ENCODE measurements at places on chromosomes 3 and 15.
A peak's percentile ranks its signal among the peaks of the same experiment; 100 is the strongest.

DNA sequence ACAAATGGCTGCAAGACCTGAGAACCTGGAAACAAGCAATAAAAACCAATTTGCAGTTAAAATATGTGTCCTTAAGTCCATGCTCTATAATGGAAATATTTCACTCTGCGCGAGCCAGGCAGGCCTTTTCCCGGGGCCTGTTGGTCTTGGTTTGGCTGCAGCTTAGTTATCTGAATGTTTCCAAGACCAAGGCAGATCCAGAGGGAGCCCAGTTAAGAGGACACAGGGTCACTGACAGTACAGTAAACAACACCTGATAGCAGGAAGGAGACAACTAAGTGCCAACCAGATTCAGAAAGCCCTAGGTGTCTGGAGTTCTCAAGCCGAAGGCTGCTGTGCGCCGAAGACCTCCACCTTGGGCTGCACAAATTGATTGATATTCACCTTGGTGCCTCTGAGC is 32.8 kb downstream of the THSD4 start:
- DNase-seq = no peak

- DNase-seq = no peak
These were observed 253.8 kb upstream of the COL8A1 start for GRCh38 chr3:99384596-99384995.

DNA sequence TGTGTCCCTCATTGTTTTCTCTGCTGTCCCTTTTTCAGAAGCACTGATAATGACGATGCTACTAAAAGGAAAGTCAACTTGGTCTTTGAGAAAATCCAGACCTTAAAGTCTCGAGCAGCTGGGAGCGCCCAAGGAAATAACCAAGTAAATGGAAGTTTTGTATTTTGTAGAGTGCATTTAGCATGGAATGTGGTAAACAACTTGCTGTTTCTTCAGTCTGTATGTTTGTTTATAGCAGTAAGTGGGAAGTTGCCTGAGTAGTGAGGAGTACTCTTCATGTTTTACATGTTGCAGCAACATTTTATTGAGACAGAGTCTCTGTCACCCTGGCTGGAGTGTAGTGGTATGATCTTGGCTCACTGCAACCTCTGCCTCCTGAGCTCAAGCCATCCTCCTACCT is 66.0 kb downstream of the CGNL1 start:
- DNase-seq = no peak

DNA sequence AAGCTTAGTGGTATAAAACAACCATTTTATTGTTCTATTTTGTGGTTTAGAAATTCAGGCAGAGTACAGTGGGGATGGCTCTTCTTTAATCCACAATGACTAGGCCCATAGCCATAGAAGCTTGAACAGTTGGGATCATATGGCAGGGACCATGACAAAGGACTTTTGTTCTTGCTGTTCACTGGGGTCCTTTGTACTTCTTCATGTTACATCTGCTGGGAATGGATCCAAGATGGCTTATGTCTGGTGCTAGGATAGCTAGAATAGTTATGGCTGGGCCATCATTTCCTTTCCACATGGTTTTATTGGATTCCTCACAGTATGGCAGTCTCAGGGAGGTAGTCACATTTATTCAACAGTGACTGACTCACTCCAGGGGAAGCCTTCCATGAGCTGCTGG is 427.9 kb upstream of the AGTR1 start:
- no peak for DNase-seq

- no peak for DNase-seq
These were observed 22.4 kb downstream of the PRKCI start for GRCh38 chr3:170244576-170244975.

GRCh38 chr3:11641683-11642430 is 1.9 kb downstream of the VGLL4 start:
- DNase-seq = no peak

- no peak for DNase-seq
These were observed 2.2 kb downstream of the VPS8 start for GRCh38 chr3:184814214-184814613.

- no peak for DNase-seq
These were observed 139.2 kb downstream of the PDCD6IP start for GRCh38 chr3:33937628-33938027.

- DNase-seq = no peak
These were observed 20.4 kb downstream of the ZNF662 start for GRCh38 chr3:42926310-42926709.

GRCh38 chr3:42101048-42101447 is 9.9 kb downstream of the TRAK1 start:
- peak; percentile 60 for DNase-seq

DNA sequence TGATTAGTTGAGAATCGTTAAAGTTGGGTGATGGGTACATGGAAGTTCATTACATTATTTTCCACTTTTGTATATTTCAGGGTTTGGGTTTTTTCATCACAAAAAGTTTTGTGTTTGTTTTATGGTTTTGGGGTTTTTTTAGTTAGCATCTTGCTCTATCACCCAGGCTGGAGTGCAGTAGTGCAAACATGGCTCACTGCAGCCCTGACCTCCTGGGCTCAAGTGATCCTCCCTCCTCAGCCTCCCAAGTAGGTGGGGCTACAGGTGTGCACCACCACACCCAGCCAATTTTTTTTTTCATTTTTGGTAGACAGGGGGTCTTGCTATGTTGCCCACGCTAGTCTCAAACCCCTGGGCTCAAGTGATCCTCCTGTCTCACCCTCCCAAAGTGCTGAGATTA is 100.1 kb upstream of the CHD2 start:
- no peak for DNase-seq

- no peak for DNase-seq
These were observed 77.5 kb downstream of the TBL1XR1 start for GRCh38 chr3:177119829-177120228.

- DNase-seq = no peak
These were observed 46.3 kb downstream of the LSM3 start for GRCh38 chr3:14224895-14225294.

DNA sequence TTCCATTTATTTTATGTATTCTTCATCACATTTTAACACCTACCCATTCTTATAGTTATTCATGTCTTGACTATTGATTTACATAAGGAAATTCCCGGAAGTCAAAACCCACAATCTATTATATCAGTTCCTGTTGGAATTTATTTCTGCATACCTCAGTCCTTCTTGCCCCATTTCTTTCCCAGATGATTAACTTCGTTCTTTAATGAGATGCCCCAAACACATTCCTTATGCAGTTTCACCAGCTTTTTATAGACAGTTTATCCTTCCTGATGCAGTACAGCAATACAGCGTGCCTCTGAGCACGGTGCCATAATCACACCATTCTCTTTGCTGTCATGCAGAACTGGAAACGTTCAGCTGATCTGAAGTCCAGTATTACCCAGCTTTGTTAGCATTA is 175.8 kb upstream of the NANOGP8 start:
- no peak for DNase-seq

DNA sequence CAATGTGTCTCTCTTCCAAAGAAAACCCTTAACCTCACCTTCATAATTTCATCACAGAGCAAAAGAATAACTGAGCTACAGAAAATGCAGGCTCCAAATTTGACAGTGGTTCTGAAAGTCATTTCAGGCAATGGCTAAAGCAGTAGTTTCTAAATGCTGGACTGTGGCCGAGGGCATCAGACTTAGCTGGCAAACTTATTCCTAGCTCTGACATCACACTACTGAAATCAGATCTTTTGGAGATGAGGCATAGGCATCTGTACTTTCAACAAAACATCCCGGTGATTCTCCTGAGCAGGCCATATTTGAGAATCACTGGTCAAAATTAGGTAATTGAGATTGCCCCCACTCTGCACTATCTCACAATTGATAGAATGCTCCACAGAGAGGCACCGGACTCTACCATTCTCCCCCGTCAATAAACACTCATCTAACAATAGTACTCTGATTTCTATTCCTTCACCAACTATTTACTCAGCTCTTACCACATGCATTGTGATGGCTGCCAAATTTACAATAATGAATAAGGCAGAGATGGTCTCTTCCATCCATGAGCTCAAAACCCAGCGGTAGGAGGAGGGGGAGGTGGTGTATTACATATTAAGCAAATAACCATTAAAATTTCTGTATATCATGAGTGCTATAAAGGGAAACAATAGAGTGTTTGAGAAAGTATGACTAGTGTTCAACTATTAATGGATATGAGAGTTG is 57.3 kb upstream of the SPRED1 start:
- no peak for DNase-seq

- no peak for DNase-seq
These were observed 874.6 kb downstream of the ROBO1 start for GRCh38 chr3:78893161-78893560.

DNA sequence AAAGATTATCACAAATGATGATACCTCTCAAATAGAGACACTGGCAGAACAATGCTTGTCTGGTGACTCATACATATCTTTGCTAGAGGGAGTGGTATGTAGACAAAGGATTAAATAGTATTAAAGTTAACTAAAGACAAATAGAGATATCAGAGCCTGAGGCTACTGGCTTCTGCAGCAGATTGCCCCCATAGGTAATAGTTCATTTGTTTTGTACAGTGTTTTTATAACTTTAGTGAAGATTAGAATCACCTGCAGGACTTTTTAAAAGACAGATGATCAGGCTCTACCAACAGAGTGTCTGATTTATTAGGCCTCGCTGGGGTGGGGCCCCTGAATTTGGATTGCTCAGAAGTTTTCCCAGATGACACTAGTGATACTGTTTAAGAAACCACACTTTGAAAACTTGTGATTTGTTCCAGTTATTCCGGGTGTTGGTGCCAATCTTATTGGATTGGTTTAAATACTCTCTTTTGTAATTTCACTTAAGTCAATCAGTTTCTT is 96.4 kb downstream of the NAALADL2 start:
- no peak for DNase-seq

DNA sequence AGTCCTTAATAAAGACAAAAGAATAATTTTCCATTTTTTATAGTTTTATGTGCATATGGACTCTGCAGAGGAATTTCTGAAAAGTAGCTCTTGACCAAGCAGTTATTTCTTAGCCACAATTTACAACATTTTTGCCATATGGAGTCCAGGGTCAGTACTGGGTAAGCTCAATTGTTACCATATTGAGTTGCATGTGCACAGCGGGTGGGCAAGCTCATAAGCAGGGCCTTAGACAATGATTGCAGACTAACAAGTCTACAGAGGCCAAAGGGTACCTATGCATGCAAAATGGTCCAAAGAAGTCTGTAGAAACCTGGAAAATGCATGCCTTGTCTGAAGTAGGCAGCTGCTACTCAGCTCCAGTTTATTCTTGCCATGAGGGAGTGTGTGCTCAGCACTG is 19.0 kb upstream of the ARHGEF26 start:
- DNase-seq = no peak

DNA sequence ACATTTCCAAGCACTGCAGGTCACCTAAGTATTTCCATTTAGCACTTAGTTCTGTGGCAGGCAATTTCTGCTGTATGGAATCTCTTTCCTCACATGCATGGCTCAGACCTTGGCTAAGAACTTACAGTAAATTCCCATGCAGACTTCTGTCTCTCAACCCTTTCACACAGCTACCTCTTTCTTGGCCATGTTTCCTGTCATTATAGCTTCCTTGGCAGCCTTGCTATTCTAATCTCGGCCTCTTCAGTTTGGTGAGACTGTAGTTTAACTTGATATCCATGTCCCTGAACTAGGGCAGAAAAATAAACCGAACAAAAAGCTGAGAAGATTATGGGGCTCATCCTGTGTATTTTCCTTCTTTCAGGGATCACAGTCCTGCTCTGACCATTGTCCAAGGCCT is 96.0 kb downstream of the SPATA16 start:
- no peak for DNase-seq

DNA sequence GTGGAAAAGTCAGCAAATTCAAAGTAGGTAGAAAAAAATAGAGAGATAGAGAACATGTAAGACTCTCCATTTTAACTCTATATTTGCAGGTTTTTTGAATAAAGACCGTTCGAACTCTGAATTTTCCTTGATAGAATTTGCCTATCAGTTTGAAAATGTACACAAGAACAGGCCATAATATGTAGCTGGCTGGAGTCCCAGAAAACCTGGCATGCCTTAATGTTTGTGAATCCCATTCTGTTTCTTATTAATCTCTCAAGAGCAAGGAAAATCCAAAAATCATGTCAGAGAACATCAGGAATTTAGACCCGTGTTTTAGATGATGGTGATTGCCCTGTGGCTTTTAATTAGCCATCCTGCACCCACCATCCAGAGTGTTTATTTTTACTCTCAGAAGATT is 7.2 kb upstream of the CFAP161 start:
- DNase-seq = no peak

GRCh38 chr15:82030176-82030575 is 15.6 kb downstream of the MEX3B start:
- no peak for DNase-seq

DNA sequence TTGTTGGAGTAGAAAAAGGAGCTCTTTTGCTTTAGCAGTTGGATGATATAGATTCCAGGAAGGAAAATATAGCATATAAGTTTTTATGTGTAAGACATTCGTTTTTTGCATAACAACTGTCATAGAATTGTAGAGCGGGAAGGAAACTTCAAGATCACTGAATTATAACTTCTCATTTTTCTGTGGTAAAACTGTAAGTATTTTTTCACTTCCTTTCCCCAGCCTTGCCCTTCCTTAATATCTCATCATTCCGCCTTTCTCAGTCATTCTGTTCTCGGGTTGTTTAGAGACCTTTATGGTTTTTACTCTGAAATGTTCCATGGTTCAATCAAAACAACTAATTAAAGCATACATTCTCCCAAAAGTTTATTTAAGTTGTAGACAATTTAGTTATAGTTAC is 1.1 kb downstream of the EAF2 start:
- DNase-seq = no peak

GRCh38 chr15:82952158-82953081 is at the start of gene HOMER2:
Gene HOMER2, minus strand, starts transcription at chr15:82952720. Its CDS starts 185 bp downstream, at chr15:82952535.
- no peak for DNase-seq

DNA sequence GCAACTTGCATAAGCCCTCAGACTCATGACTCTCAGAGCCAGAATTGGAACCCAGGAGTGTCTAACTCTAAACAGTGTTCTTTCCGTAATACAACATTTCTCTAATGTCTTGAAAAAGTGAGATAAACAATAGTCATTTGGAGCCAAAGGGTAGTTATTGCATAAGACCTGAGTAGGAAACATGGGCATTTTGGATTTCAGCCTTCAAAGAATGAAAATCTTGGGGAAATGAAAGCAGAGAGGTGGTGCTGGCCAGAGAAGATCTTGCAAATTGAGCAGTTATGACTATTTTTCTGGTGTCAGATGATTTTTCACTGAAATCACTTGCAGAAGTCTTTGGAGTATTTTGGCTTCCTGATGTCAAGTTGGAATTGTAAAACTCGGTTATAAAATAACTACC is 379.4 kb downstream of the DIPK2A start:
- DNase-seq = no peak

GRCh38 chr15:73527598-73527997 is 84.6 kb downstream of the REC114 start:
- no peak for DNase-seq

- DNase-seq = no peak
These were observed 645.9 kb upstream of the KCNMB2 start for GRCh38 chr3:177890359-177890683.

DNA sequence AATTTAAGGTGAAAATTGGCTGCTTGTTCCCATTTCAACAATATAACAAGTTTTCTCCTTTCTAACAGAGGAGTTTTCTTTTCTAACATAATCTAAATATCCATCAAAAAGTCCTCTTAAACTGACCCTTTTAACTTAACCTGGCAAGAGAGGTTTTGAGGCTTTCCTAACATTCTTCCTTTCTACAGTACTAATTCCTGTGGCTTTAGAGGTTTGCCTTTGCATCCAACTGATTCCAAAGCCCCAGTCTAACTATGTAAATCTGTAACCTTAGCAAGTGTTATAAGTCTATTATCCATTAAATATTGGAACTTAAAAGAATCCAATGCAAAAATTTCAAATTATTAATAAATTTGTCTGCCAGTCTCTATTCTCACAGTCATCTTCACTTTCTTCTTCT is 134.1 kb downstream of the ISL2 start:
- no peak for DNase-seq
